Stimulated activated CD8-positive, alpha-beta memory T cell treated with anti-CD3 and anti-CD28 coated beads, Interleukin-15, amount 100 ng/mL, for 1 hour (primary cell): ENCODE measurements at places on chromosomes 11 and 22.

DNA sequence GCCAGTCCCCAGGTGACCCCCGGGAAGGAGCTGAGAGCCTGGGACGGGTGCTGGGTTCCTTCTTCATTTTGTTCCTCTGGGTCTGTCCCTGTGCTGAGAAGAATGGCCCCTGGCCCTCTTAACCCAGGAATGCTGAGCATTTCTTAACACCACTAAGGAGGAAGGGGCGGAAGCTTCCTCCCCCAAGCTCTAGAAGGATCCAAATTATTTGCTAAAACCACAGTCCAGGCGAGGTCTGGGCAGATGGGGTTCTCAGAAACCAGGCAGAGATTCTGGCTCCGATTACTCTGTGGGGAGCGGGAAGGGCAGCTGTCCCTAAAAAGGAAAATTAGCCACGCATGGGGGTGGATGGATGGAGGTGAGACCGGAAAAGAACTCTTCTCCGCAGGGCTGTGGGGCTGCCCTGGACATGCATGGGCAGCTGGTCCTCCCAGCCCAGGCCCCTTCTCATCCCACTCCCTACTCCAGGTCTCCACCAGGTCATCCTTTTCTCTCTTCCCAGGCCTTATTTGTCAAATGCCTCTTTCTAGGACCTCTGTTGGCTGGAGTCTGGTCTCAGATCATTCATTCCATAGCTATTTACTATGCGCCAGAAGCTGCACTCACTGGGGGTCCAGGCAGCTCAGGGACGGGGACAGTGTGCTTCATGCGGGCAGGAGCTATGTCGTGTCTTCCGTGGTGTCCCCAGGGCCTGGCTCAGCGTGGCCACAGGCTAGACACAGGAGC lies 45.0 kb upstream of the MYH9 start:
- no peak for DNase-seq

DNA sequence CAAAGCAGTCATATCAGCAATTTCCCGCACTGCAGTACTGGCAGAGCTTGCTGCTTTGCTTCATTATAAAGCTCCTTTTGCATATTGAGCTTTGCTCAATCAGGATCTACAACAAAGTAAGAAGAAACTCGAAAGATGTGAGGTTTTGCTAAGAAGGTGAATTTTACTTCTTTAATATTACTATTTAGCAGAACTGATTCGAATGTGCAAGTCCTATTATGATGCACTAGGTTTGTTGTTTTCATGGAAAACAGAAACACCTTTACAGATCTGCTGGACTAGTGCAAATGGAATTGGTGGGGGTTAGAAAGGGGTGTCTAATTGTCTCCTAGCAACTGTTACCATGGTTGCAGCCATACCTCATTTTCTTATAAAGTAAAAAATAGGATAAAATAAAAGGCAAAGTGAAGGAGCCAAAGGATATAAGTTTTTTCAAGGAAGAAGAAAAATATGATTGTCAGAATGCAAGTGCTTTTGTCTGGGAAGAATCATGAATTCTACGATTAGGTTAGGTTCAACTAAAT lies 153.2 kb downstream of the MSANTD4 start:
- DNase-seq: no peak

- no peak for DNase-seq
Observed at GRCh38 chr11:122746611-122747244, 91.2 kb downstream of the UBASH3B start.

GRCh38 chr22:47298017-47298785 lies 535.8 kb downstream of the TBC1D22A start:
- DNase-seq: no peak

- no peak for DNase-seq
Observed at GRCh38 chr22:30918761-30919160, 49.8 kb downstream of the MORC2 start.

- no peak for DNase-seq
Observed at GRCh38 chr11:100635194-100635593, 51.9 kb upstream of the ARHGAP42 start.
